ENCODE measurements at places on chromosomes 2 and 18.

GRCh38 chr2:62222674-62223073 is 26.8 kb downstream of the B3GNT2 start:
- DNase-seq: no peak

DNA sequence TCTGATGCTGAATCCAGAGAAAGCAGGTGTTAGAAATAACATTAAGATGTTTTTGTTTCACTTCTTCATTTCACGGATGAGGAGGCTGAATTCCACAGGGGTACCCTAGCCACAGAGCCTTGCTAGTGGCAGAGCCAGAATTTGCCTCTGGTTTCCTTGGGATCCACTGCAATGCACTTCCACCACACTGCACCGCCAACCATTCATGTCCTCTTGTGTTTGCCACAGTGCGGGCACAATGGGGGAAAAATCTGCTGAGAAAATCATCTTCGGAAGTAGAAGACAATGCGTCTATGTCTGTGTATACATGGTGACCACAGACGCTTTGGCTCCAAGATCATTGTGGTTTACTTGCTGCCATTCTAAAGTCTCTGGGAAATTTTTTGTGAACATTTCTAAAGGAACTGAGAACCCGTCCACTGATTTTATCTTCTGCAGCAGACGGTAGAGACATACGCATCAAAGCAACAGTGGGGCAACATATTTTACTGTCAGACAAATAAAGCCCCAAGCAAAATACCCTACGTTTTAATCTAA is 14.9 kb downstream of the ICOS start:
- DNase-seq: no peak

- no peak for DNase-seq
These were observed 90.3 kb downstream of the AKAIN1 start for GRCh38 chr18:5106730-5107129.

DNA sequence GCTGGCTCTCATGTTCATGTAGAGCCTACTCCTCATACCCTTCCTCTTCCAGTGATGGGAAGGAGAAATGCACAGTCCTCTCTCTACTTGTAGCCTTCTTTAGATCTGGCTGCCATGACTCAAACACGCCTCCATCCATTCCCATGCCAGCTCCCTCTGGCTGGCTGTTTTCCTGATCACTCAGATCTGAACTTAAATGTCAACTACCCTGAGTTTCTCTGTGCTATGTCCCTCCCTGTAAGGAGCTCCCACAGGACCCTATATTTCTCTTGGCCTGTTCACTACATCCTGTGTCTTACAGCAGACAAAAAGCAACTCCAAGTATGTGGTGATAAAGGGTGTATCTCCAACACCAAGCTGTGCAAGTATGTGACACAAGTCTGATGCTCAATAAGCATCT is 152.4 kb downstream of the TCF4 start:
- DNase-seq: no peak

- DNase-seq: no peak
These were observed 137.5 kb upstream of the RNF152 start for GRCh38 chr18:62030091-62030985.

DNA sequence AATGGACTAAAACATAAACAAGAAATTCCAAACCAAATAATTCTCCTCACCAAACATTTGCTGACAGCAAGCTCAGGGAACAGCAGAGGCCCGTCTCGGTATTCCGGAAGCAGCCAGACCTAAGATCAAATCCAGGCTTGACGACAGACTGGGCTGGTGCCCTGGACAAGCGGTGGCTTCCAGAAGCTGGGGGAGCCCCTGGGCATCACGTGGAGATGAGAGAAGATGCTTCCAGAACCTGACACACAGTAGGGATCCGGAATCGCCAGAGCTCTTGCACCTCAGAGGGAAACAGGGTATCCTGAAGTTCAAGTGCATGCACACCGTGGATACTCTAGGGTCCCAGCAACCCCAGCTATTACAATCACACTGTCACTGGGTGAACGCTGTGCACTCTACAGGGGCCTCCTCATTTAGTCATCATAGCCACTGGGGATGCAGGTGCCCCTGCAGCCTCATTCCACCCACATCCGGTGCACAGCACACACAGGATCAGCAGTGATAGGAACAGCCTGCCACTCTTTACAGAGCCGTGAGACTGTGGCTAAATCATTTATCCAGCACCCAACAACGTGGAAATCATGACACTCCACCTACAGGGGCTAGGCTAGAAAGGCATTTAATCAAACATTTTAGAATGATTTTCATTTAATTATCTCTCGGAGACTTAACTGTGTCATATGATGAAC is 102.6 kb downstream of the HDAC4 start:
- DNase-seq: peak; percentile 71

GRCh38 chr2:172782506-172783164 is 47.0 kb downstream of the RAPGEF4 start:
- DNase-seq: no peak

DNA sequence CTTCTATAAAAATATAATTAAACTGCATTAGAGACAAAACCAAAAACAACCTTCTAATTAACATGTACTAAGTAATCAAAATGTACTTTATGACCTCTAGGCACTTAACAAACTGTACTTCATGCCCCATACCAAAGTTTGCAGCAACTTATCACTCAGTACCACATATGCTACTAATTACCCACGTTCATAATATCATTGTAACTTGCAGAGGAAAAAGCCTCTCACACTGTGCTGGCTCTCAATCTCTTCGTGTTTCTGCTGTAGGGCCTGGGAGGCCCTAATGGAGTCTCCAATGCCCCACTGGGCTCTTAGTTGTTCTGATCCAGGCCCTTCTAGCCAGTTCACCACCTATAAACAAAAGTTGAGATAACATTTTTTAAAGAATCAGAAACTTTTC is 82.1 kb upstream of the CCDC141 start:
- DNase-seq: no peak

DNA sequence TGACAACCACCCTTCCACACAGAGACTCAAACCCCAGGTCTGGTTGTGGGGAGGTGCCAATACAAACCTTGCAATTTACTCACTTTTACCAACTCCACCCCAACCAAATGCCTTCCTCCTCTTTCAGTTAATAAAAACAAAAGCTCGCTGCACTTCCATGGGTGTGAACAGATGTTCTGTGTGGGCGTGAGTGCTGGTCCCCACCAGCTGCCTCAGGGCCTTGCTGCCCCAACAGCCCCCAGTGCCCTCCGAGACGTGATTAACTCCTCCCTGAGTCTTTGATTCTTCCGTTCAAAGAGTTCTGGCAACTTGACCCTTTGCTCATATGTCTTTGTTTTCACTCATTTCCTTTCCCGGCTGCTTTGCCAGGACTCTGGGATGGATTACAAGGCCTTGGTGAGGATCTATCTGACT is 258.9 kb upstream of the CXCR4 start:
- no peak for DNase-seq

- DNase-seq: no peak
These were observed 269.8 kb downstream of the TNS1 start for GRCh38 chr2:217732992-217733391.

DNA sequence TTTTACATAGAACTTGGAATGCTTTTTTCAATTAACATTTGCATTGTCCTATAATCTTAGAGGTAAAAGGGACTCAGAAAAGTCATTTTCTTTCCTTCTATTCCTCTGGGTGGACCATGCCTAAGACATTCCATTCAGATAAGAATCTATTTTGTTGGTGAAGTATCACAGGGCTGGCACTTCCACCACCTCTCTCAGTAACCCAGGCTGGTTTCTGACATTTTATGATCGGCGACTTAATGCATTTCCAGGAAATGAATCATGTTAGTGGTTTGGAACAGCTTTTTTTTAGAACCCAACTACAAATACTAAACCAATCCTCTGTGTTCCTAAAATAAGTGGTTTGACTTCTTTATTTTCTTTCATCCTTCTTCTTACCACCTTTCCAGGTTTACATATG is 27.0 kb downstream of the GAD1 start:
- DNase-seq: no peak

All from stimulated activated CD8-positive, alpha-beta memory T cell treated with anti-CD3 and anti-CD28 coated beads, Interleukin-15, amount 100 ng/mL, for 48 hours (primary cell).